ENCODE measurements at places on chromosomes 2 and 18. TPM values are rescaled to one million over a fixed set of nuclear protein-coding genes. Genes with fewer than 3 reads are reported as not detected.

DNA sequence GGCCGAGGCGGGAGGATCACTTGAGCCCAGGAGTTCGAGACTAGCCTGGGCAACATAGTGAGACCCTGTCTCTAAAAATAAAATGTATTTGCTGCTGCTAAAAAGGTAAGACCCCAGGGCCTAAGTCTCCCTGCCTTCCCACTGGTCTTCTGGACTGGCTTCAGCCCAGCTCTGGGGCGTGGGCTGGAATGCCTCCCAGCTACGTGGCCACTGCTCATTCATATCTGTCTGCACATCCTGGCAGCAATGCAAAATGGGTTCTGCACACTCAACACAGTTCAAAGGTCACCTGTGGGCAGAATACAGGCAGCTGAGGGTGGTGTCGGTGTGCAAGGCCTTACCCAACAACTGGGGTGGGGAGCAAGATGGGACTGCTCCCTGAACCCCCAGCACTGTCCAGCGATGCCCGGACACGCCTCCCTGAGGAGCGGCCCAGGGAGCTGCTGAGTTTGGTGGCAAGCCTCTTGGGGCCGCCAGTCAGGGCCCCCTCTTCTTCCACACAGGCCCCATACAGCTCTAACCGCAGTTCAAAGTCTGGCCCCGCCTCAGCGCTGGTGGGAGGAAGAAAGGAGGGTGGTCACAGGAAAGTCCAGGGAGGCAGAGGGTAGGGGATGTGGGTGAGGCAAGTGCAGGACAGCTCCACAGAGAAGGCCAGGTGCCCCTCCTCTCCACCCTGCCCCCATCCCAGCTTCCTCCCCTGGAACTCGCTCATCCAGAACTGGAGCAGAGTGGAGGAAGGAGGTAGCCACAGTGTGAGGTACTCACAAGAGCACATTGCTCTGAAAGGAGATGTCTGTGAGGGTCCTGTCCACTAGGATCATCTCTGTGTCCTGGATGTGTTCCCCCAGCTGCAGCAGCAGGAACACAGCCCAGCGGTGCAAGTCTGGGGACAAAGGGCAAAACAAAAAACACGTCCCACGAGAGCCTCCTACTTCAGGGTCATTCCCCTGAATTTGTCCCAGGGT, 8.2 kb downstream of the WDR54 start:
- no peak overlapping the region for H3K4me3 ChIP-seq
- H3K36me3 ChIP-seq = no peaks in the 10 kb centered on the region
- peaks cover 2% of the 10 kb centered on the region for H3K27me3 ChIP-seq
- no peak for DNase-seq
- H3K4me1 ChIP-seq = peaks cover 3% of the 10 kb centered on the region

DNA sequence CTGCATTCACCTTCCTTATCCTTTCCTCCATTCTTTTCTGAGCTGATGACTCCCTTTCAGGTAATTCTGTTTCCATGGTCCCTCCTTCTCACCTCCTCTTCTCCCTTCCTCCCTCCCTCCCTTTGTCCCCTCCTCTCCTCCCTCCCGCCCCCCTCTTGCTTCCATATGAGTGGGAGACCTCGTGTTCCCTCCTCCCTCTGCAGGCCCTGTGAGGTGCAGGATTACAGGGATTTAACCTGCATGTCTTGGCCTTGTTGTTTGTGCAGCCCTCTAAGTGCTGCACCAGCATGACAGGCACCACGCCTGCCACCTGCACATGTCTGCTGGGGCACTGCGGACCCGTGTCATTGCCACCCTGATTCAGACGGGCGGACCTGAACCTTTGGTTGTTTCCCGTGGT, 103.1 kb downstream of the SNTG2 start:
- DNase-seq = no peak
- H3K27ac ChIP-seq = no peak overlapping the region
- peaks cover 4% of the 10 kb centered on the region for H3K36me3 ChIP-seq
- H3K4me3 ChIP-seq = no peak overlapping the region
- H3K4me1 ChIP-seq = peaks cover 29% of the 10 kb centered on the region

GRCh38 chr2:45607701-45608100, 3.4 kb downstream of the SRBD1 start:
- no peaks in the 10 kb centered on the region for H3K36me3 ChIP-seq
- DNase-seq = no peak
- H3K27me3 ChIP-seq = no peaks in the 10 kb centered on the region
- H3K27ac ChIP-seq = no peak overlapping the region

GRCh38 chr2:113777371-113777770, 20.9 kb upstream of the SLC35F5 start:
- DNase-seq = no peak
- H3K4me3 ChIP-seq = no peak overlapping the region
- H3K36me3 ChIP-seq = no peaks in the 10 kb centered on the region
- H3K27ac ChIP-seq = no peak overlapping the region
- H3K4me1 ChIP-seq = no peaks in the 10 kb centered on the region
- no peaks in the 10 kb centered on the region for H3K27me3 ChIP-seq

Gene VWA3B
- not detected for total RNA-seq

DNA sequence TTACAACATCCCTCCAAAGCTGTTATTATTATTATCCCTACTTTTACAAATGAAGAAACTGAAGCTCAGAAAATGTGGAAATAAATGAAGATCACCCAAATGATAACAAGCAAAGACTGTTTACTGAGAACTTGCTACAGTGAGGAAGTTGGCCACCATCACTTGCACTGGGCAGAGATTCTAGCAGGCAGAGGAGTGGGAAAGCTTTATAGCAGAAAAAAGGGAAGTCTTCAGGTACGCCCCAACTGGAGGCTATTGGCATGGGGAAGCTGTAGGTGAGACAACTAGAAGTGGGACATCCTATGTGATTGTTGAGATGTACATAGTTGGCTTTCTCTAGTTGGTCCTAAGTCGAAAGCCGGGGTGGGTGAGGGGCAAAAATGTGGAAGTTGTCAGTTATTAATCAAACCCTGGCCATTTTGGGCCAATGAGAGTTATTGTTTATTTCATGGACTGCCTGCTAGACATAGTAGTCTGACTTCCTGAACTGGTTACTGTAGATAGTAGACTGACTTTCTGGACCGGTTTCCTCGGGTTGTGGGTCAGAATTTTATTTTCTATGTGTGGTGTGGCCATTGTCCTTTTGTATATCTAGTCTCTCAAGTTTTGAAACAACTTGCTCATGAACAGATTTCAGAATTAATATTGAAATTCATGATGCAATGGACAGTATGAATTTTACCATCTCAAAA, 40.2 kb upstream of the STAT4 start:
- H3K4me1 ChIP-seq = no peaks in the 10 kb centered on the region
- no peak overlapping the region for H3K27ac ChIP-seq
- H3K36me3 ChIP-seq = no peaks in the 10 kb centered on the region
- peaks cover 1% of the 10 kb centered on the region for H3K27me3 ChIP-seq

DNA sequence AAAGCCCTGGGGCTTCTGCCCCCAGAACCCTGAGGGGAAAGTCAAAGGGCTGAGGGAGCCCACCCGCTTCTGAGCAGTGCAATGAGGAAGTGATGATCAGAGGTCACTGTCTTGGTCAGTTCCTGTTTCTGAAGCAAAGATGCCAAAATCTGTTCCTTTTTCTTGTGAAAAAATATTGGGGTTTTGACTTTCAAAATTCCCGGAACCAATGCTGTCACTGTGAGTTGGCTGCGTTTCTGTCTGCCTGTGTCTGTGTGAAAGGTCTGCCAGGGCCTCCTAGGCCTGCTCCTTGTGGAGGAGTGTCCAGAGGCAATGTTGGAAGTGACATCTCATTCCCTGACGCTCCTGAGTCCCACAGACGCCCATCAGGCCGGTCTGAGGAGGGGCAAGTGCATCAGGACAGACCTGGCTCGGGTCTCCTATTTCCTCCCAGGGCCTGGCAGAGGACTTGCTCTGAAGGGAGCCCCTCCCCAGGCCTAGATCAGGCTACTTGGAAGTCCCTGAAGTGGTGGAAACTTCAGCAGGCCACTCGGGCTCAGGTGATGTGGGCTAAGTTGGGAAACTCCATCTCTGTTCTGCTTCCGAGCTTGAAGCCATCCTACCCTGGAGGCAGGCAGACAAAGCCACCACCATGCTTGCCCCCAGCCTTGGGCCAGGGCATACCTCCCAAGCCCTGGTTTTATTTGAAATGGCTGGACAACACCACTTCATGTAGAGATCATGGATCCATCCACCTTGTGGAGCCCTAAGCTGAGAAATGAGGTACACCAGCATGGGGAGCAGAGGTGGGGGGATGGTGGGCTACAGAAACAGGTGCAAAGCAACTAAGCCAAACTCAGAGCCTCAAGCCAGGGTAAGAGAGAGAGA, 51.0 kb downstream of the PKDCC start:
- H3K4me1 ChIP-seq = peaks cover 5% of the 10 kb centered on the region
- H3K4me3 ChIP-seq = no peak overlapping the region
- H3K27ac ChIP-seq = no peak overlapping the region
- DNase-seq = no peak

Gene ITGA4
- 5.4 TPM for total RNA-seq

Measured in glutamatergic neuron (in vitro differentiated cells).